Frontal cortex (tissue), 4 donors: ENCODE measurements at places on chromosomes 3 and 15. TPM values are rescaled to one million over a fixed set of nuclear protein-coding genes. Genes with fewer than 3 reads are reported as not detected.

- DNase-seq = no peak
Observed at GRCh38 chr3:154970797-154971196, 109.3 kb upstream of the MME start.

DNA sequence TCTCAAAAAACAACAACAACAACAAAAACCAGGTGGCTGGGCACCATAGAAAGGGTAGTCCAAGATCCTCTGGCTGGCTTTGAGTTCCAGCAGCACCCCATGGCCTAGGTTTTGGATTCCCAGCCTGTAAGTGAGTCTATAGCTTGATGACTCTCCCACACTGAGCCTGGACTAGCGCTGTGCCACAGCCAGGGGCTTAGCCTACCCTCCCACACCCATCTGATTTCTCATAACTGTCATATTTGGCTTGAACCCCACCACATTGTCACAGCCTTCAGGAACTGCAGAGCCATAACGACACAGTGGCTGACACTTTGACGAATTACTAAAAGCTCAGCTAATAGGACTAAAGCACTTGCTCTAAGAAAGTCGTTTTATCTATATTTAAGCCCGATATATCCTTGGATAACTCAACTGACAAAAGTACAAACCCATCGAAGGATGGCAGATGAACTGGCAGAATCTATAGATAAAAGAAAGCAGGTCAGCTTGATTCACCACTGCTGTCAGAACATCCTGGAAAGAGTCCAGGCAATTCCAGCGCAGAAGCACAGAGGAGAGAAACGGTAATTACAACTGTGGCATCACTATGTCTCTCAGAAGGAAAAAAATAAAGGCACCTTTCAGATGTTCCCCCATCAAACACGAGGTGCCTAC is 62.1 kb downstream of the HOMER2 start:
- no peak for DNase-seq

GRCh38 chr15:100812802-100813201 is 66.8 kb upstream of the ALDH1A3 start:
- DNase-seq = no peak

DNA sequence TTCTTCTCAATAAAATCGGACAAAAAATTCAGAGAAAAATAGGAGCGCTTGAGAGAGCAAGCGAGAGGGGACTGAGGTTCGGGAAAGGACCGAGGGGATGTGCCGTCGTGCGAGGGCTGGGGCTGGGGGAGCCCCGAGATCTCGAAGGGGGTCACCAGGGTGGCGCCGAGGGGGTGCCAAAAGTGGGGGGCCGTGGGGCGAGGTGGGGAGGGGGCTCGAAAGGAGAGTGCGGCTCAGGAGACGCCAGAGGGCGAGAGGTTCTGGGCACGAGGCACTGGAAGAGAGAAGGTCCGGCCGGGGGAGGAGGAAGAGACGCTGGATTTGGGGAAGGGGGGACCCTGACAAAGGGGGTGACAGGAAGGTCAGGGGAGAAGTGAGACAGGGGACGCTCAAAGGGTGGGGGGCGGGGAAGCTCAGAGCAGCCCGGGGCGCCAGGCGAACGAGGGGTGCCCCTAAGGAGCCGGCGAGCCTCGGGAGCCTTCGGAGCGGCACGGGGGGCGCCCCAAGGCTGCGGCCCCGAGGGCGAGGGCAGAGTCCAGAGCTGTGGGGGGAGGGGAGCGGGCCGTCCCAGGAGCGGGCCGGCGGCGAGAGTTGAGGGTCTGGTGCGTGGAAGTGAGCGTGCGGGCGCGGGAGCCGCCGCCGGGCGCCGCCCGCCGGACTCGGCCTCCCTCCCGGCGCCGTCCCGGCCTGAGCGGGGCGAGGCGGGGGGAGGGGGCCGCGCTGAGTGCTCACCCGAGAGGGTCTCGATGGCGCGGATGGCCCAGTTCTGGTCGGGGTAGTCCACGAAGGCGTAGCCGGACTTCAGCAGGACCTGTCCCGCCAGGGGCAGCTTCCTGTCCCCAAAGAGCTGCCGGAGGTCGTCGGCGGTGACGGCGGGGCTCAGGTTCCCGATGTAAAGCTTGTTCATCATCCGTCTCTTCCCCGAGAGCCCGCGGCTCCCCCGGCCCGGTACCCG is 514 bp downstream of the IGF2BP2 start:
- DNase-seq = peak; percentile 19

Gene SLC9A9
- 4.9 TPM for total RNA-seq

DNA sequence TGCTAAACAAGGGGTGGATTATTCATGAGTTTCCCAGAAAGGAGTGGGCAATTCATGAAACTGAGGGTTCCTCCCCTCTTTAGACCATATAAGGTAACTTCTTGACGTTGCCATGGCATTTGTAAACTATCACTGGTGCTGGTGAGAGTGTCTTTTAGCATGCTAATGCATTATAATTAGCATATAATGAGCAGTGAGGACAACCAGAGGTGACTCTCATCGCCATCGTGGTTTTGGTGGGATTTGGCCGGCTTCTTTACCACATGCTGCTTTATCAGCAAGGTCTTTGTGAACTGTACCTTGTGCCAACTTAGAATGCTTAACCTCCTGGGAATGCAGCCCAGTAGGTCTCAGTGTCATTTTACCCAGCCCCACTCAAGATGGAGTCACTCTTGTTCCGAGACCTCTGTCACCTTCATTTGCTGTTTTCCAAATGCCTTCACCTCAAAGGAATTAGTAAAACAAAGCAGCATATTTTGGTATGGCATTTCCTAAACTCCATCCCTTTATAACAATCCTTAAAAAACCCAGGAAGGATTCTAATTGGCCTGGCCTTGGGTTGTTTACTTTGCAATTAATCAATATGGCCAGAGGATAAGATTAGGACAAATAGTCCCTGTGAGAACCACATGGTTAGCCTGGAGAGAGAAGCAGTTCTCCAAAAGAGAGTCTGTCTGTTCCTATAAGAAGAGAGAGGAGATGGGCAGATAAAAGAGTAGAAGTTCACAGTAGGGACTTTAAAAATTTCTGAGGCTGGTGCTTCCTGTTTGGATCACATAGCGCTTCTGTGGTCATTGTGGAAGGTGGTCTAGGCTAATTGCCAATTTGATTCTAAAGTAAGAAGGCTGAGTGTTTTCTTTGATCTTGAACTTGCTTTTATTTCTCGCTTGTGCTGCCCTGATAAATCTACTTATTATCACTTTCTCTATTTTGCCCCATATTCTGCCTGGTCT is 155.2 kb upstream of the EOMES start:
- DNase-seq = no peak

Gene TMCO5A
- not detected for total RNA-seq

Gene LTF
- 0.41 TPM for total RNA-seq

DNA sequence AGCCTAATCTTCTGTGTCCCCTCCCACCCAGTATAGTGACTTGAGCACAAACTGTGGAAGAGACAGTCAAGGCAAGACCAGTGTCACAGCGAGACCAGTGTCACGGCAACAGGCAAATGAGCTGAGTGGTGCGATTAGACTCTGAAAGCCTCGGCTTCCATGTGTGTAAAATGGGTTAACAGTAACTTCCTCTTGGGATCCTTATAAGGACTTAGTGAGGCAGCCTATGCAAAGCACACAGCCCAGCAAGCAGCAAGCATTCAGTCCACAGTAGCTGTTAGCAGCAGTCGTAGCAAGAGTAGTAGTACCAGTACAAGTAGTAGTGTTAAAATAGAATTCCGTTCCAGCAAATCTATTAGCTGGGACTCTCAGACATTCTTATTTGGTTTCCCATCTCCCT is 334.1 kb downstream of the GABRB3 start:
- no peak for DNase-seq

Gene ITIH4
- total RNA-seq = 6.1 TPM
